ENCODE measurements at places on chromosomes 5 and 9. TPM values are rescaled to one million over a fixed set of nuclear protein-coding genes. Genes with fewer than 3 reads are reported as not detected.

GRCh38 chr9:15725953-15726352, 173.1 kb downstream of the CCDC171 start:
- DNase-seq = no peak

The ADRA1B gene
- total RNA-seq = 1.6 TPM

The NIPAL4 gene
- total RNA-seq = 0.36 TPM

GRCh38 chr9:82196622-82197441, 208.3 kb downstream of the SPATA31D1 start:
- DNase-seq = no peak

DNA sequence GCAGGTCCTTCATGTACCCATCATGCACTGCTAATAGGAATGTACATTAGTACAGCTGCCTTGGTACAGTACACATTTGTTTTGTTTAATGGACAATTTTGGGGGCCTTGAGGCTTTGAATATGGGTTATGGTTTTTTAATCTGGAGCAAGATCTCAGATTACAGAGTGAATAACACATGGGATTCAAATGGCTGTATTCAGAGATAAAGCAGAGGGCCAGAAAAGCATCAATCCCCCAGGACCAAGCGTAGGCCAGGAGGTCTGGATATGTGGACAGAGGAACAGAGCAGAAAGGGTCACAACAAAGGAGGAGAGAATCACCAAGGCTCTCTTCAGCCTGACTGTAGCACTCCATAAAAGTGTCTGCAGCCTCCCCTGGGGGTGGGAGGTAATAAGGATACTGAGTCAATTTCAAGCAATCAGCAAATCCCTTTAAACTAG, 47.7 kb upstream of the STK32A start:
- DNase-seq = no peak

- DNase-seq = no peak
Measured at GRCh38 chr9:92650296-92650695, 19.6 kb downstream of the IPPK start.

- DNase-seq = no peak
Measured at GRCh38 chr5:74063821-74064220, 437.8 kb downstream of the ARHGEF28 start.

DNA sequence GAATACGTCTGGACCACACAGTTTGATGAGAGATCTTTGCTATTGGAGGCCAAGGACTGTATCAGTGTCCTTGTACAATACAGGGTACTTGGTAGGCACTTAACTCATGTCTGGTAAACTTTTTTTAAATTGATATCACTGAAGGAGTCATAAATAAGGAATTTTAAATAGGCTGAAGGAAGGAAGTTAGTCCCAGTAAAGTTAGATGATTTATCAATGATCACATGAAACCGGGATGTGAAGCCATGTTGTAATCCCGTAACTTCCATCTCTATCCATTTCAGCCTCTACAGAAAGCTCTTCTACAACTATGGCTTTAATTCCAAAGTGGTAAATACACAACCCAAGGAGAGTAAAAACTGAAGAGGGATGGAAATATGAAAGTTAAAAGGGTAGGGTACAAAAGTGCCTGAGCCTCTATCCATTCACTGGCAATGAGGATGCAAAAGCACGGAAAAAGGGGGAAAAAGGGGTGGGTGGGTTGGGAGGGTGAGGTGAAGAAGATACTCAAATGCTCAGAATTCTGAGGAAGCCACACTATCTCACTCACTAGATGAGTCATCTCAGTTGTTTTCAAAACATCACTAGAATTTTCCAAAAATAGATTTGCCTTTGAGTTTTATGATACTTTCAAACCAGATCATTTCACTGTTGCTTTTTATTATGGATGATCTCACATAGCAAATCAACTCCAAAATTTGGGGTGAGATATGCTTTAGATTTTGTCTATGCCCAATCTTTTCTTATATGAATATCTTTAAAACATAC, 1053.5 kb downstream of the NR2F1-AS1 start:
- no peak for DNase-seq

DNA sequence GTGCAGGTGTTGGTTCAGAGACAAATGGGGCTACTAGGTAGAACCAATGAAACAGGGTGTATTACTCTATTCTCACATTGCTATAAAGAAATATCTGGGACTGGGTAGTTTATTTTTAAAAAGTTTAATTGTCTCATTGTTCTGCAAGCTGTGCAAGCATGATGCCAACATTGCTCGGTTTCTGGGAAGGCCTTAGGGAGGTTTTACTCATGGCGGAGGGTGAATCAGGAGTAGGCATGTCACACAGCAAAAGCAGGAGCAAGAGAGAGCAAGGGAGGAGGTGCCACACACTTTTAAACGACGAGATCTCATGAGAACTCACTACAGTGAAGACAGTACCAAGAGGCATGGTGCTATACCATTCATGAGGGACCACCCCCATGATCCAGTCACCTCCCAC, 134.6 kb downstream of the PIK3R1 start:
- no peak for DNase-seq

The DMGDH gene
- total RNA-seq = 8.0 TPM

The POLR3G gene
- total RNA-seq = 5.6 TPM

DNA sequence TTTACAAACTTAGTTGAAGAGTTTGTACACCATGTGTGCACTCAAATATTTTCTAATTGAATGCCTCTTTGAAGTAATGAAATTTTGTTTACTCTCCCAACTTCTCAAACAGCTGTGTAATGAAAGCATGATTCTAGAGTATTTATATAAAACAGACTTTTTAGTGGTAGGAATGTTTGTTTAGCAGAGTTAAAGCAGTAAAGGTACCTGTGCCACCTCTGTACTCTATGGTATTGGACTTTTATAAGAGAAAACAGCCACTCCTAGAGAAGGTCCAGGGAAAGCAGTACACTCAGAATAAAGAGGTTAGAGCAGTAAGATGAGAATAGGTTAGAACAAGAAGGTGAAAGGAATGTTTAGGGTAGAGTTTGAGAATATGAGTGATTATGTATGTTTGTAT, 163.1 kb downstream of the CHSY3 start:
- DNase-seq = no peak

DNA sequence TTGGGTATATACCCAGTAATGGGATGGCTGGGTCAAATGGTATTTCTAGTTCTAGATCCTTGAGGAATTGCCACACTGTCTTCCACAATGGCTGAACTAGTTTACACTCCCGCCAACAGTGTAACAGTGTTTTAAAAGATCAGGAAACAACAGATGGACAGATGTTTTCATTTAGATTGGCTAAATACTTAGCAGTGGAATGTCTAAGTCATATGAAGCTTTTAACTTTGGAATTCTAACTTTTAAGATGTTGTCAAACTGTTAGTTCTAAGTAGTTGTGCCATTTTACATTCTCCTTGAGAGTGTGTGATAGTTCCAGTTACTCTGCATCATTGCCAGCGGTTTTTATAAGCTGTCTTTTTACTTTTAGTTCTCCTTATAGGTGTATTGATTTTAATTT, 688.8 kb downstream of the SEMA5A start:
- DNase-seq = no peak

The SLC6A19 gene
- 0.09 TPM for total RNA-seq

GRCh38 chr5:55911784-55912653, 60.9 kb downstream of the IL31RA start:
- DNase-seq = peak; percentile 23

The TAF11L10 gene
- total RNA-seq = not detected

DNA sequence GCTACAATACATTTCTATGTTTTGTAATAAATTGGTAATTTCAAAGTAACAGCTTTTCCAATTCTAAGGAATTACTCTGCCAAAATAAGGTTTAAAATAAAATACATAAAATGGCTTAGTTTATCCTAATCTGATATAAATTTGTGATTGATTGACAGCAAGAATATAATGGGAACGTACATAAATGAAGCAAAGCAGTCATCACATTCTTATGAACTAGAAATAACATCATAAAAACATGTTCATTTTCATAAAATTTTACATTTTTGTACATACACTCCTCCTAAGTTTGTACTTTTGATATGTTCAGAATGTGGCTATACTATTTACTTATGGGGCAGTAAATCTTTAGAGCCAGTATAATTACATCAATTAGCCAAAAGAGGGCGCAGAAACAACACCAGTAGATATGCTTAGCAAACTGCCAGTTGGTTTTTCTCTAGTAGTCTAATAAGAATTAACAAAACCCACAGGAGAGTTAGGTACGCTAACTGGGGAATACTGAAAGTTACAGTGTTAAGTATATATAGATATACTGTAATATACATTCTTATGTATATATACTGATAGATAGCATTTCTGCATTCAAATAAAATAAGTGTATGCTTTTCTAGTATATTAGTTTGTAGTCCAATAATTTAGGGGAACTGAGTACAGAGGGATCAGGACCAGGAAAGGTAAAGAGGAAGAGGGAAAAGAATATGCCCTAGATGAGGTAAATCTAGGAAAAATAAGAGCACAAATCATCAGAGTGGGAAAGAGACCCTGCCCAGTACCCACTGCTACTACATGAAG, 76.8 kb downstream of the ZDHHC21 start:
- DNase-seq = no peak

The PITX1 gene
- total RNA-seq = 3.6 TPM

All from sciatic nerve (tissue), 2 donors.